Calu3 (cell line): ENCODE measurements at places on chromosomes 3 and 15.

DNA sequence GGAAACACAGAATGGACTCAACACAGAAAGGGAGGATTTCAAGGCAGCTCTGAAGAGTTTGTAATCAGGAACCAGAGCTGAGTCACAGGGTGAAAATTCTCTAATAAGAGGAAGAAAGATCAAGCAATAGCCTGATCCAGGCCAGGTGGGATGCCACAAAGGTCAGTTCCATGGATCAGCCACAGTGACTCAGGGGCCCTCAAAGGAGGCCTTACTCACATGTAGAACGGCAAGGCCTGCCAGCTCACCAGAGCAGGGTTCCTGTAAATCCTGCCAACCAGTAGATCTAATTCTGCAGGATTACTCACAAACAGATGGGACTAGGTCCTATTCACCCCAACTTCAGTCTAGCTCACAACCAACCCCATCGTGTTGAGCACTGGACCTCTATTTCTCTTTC, 78.3 kb upstream of the PPP2R3A start:
- DNase-seq: peak; percentile 44

GRCh38 chr3:135349254-135349948, 554.3 kb downstream of the EPHB1 start:
- DNase-seq: no peak

DNA sequence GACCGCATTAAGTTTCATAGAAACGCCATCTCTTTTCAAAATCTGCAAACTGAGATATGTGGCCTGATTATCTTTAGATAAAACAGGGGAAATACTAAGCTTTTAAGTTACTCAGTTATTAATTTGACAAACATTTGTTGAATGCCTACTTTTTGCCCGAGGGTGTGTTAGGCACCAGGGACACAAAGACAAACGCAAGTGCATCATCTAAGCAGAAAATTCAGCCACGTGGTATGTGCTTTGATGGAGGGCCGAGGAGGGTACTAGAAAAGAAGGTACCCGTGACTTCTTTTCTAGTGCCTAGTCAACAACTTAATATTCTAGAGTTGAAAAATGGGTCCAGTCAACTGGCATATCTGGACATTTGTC, 594.3 kb downstream of the MAGI1 start:
- DNase-seq: no peak

DNA sequence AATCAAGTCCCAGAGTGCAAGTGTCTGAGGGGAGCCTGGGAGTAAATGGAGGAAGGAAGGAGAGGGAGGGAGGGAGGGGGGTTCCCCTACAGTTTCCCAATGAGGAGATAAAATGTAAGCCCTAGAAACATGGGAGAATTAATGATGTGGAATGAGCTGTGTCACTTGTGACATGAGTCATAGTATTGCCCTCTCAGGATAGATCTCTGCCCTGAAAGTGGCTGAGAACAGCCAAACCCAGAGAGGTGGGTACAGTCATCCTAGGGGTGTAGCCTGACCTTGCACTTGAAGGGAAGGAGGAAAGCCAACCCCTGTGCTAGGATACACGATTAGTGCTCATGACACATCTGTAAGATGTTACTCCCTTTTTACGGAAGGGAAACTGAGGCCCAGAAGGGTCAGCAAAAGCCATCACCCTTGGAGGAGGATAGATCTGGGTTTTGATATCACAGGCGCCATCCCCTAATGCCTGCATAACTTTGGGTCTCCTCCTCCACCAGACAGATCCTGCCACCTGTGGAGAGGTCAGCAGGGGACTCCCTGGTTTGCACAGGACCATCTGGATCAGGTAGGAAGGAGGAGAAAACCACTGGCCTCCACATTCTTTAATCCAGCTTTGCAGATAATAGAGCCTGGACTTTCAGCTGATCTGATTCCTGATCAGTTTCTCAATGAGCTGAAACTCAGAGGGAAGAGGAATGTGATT, 23.1 kb upstream of the USP3 start:
- no peak for DNase-seq

DNA sequence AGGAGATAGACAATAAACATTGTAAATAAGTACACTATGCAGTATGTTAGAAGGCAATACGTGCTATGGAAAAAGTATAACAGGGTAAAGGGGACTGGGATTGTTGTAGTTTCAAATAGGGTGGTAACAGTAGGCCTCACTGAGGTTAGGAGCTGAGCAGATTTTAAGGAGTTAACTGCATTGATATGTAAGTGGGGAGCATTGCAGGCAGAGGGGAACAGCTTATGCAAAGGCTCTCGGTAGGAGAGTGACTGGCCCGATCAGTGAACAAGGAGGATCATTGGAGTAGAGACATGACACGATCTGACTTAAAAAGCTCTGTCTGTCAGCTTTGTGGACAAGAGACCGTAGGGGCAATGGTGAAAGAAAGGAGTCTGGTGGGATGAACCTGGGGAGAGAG, 46.8 kb downstream of the PCCB start:
- DNase-seq: no peak

- DNase-seq: no peak
Measured at GRCh38 chr3:112303764-112304325, 9.8 kb upstream of the SLC9C1 start.

DNA sequence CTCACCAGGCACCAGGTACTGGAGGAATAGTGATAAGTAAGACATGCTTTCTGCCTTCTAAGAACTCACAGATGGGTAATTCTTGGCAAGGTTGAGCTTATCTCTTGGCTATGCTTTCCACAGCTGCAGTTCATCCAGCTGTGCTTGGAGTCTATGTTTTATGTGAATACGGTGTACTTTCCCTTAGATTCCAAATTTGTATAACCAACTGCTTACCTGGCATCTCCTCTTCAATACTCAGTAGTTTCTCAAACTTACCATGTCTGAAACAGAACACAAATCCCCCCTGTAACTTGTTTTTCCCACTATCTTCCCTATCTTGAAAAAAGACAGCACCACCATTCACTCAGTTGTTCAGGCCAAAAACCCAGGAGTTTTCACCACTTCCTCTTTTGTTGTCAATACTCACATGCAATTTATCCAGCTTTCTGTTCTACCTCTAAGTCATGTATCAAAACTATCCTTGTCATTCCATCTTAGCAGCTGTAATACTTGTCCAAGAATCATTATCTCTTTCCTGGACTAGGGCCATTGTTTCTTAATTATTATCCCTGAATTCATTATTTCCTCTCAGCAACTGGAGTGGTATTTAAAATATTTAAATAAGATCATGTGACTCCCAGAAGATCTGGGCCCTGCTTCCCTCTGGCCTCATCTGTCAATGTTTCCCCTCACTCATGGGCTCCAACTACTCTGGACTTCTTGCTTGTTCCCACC, 32.6 kb downstream of the COL6A5 start:
- no peak for DNase-seq

GRCh38 chr15:76035593-76035992, 23.4 kb upstream of the NRG4 start:
- DNase-seq: no peak

DNA sequence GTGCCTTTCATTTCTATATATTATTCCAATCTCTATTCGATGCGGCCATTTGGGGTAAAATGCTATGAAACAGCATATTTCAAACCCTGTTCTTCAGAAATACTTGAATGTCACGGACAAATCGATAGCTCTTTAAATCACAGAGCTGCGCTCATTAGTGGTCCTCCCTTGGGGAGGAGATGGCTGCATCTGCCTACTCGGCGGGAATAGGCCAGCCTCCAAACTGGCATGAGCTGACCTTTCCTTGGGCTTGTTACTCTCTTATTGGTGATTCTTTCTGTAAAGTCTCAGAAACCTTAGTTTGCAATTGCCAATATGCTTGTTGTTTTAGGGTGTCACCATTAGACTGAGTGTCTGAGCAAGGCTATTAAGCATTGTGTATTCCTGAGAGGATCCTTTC, 120.9 kb downstream of the BDH1 start:
- no peak for DNase-seq

GRCh38 chr15:33810073-33810595, 158.2 kb upstream of the CHRM5 start:
- DNase-seq: no peak

- no peak for DNase-seq
Measured at GRCh38 chr3:139258276-139258675, 85.5 kb upstream of the MRPS22 start.

- no peak for DNase-seq
Measured at GRCh38 chr15:38029736-38030135, 95.3 kb downstream of the TMCO5A start.

GRCh38 chr3:111695636-111696117, 100.5 kb upstream of the ZBED2 start:
- no peak for DNase-seq

GRCh38 chr3:67431887-67432286, 222.5 kb downstream of the SUCLG2 start:
- no peak for DNase-seq

GRCh38 chr3:4302747-4303146, 422 bp upstream of the SETMAR start:
- no peak for DNase-seq

DNA sequence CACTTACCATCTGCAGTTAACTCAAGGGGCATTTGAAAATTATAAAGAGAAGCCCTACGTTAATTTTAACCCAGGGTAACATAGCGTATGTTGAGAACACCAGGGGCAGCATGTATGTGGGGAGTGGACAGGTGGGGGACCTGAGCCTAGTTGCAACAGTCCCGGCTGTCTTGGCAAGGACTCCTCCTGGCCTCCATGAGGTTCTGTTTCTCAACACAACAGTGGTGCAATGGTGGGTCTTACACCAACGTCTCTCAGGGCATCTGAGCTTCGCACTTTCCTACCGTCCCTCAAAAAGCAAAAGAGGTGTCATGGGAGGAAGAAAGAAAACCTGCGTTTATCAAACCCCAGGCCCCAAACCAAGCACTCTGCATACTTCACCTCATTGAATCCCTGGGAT, 50.6 kb downstream of the MGLL start:
- DNase-seq: no peak

GRCh38 chr3:10602769-10603768, 97.7 kb upstream of the ATP2B2 start:
- no peak for DNase-seq

- DNase-seq: no peak
Measured at GRCh38 chr3:190375246-190375645, 12.7 kb upstream of the CLDN16 start.

- DNase-seq: no peak
Measured at GRCh38 chr3:49713336-49714105, 6.0 kb downstream of the AMIGO3 start.

DNA sequence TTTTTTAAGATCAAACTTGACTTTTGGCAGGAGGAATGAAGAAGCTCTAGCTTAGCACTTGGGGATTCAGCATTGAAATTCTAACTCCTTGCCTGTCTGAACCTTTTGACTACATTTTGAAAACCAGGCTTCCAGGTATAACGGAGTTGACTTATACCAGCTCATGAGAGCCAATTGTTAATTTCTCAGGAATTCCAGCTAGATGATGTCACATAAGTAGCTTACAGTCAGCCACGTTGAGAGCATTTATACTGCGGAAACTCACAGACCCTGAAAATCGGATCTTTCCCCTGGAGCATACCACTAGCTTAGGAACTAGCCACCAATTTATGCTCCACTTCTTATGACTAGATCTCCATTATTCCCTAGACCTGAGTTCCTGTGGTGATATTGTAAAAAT, 321.4 kb upstream of the DPH6 start:
- DNase-seq: no peak

DNA sequence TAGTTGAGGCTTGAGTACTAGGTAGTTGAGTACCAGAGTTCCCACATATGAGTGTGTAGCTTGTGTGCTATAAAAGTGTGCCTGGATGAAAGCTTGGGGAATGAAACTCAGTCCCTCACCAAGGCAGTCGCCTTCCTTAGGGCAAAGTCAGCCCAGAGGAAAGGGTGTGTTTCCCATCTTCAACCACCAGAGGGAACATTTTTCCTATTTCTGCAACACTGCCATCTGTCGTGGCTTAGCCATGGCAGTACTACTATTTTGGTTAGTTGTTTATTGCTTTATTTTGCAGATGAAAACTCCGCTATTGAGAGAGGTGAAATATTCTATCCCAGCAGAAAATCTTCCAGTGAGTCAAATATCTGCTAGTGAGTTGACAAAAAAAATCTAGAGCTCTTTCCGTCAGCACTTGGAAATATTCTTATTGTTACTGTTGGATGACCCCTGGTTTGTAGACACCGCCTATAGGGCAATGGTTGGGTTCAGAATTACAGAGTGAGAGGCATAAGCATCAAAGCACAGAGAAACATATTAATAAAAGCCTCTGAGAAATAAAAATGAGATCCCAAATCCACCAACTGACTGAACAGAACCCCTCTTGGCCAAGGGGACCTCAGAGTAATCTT, 239.9 kb downstream of the CPNE4 start:
- DNase-seq: peak; percentile 77

GRCh38 chr3:72818905-72819304, 29.3 kb downstream of the SHQ1 start:
- no peak for DNase-seq

DNA sequence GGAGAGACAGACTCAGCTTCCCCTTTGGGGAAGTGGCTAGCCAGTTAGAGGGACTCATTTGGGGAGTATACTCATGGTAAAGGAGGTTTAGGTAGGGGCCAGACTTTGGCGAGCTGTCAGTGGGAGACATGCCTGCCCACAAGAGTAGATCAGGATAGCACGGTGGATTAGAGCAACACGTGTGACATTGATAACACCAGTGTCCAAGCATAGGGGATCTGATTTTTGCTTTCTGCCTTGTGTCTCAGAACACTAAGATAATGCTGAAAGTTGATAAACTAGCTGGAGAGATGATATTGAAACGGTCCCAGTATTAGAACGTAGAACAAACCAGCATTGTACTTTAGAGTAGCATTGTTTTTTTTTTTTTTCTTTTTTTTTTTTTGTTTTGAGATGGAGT, 25.9 kb downstream of the MAP6D1 start:
- no peak for DNase-seq

DNA sequence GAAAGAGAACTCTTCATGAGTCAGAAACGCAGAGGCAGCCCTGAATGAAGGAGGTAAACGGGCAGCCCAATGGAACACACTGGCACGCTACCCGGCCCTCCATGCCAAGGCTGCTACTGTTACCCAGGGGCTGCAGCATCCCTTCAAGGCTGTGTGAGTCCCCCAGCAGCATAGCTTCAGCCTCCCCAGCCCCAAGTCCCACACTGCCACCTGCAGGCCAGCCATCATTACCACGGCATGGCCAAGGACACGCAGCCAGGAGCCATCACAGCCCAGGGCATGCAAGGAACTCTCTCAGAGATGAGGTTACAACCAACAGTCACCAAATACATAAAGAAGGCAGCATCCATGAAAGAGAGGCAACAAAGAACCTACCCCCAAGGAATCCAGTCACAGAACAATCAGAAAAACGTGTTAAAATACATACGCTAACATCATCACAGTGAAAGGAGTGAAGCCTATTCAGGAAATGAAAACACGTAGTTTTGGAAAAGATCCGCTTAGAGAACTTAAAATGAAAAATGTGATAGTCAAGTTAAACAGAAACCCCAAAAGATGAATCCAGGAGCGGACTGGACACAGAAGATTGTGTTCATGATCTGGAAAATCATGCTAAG, 22.4 kb downstream of the PLA2G4F start:
- DNase-seq: peak; percentile 76

DNA sequence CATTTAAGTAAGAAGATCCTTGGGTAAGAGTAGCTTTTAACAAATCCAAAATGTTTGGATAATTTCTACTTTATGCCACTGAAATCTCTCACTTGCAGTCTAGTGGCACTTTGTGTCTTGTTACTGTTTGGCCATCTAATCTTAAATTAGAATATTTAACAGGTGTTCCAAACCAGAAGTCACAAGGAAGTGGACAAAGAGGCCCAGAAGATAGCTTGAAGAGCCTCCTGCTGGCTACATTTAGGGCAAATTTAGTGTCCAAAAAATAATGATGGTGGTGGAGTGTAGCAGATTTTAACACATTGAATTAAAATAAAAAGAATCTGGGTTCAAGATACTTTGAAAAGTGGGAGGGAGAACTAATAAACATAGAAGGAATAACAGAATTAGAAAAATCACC, 172.2 kb downstream of the GHSR start:
- no peak for DNase-seq

GRCh38 chr3:101940521-101941317, 91.4 kb downstream of the NFKBIZ start:
- DNase-seq: peak; percentile 28
